SK-MEL-5 (cell line): ENCODE measurements at places on chromosomes 1 and 21. TPM values are rescaled to one million over a fixed set of nuclear protein-coding genes. Genes with fewer than 3 reads are reported as not detected.

The SMCP gene
- total RNA-seq: not detected in 2 replicates

The SLC35A3 gene
- 22.9 and 24.4 TPM in 2 replicates for total RNA-seq

GRCh38 chr21:42424914-42425541 is 21.3 kb downstream of the UBASH3A start:
- DNase-seq: no peak

DNA sequence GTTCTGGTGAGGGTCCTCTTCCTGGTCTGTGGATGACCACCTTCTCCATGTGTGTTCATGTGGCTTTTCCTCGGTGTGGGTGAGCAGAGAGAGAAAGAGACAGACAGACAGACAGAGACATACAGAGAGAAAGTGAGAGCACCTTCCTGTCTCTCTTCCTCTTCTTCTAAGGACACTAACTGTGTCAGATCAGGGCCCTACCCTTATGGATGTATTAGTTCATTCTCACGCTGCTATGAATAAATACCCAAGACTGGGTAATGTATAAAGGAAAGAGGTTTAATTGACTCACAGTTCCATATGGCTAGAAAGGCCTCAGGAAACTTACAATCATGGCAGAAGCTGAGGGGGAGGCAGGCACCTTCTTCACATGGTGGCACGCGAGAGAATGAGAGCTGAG is 131.5 kb upstream of the ZNF648 start:
- DNase-seq: no peak

GRCh38 chr21:16538405-16538804 is 808.6 kb downstream of the USP25 start:
- DNase-seq: no peak

- DNase-seq: no peak
Measured at GRCh38 chr1:219966071-219966349, 37.7 kb upstream of the SLC30A10 start.

- DNase-seq: no peak
Measured at GRCh38 chr1:203797216-203797615, 1.8 kb downstream of the ZBED6 start.

DNA sequence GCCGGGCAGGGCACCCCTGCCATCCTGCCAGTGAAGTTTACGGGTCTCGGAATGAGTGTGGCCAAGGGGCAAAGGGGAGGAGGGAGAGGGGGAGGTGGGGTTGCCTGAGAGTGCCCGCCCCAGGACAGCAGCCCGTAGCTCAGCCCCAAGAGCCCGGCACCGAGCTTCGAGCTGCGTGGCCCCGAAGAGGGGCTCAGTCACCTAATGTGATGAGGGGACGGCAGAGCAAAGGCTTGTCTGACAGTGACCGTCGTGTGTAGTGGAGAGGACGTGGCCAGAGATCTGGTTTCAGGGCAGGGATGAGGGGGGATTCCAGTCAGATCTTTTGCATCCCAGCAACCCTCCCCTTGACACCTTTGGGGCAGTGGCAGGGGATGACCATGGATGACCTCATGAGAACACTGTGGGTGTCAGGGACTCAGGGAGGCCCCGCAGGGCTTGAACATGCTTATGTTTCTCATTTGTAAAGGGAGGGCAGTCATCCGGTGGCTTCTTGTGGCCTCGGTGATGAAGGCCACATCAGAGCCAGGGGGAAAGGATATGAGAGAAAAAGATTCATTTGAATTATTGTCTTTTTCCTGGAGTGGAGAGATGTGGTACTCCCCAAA is 1.1 kb upstream of the TRPM2 start:
- DNase-seq: no peak
